ENCODE measurements at places on chromosomes 6 and 20. TPM values are rescaled to one million over a fixed set of nuclear protein-coding genes. Genes with fewer than 3 reads are reported as not detected.

Gene LHFPL5
- total RNA-seq, result not detected

Gene RBPJL
- total RNA-seq, result not detected

Gene IYD
- not detected for total RNA-seq

Gene SESN1
- 26.5 TPM for total RNA-seq

Gene DYNLT1
- total RNA-seq, result 97.7 TPM

Gene TRERF1
- 2.8 TPM for total RNA-seq

Gene BPIFB1
- not detected for total RNA-seq

Gene FAM184A
- 2.3 TPM for total RNA-seq

Gene XKR7
- not detected for total RNA-seq

Gene TRIM31
- not detected for total RNA-seq

Gene BPIFB4
- 0.62 TPM for total RNA-seq

Gene OPRL1
- 0.91 TPM for total RNA-seq

Gene POU3F2
- not detected for total RNA-seq

Gene KCNQ2
- not detected for total RNA-seq

Gene LPA
- total RNA-seq, result not detected

Gene TUBB2B
- total RNA-seq, result 1.4 TPM

Gene FAM83B
- 6.7 TPM for total RNA-seq

Gene DNAH8
- not detected for total RNA-seq

Gene GPSM3
- total RNA-seq, result 9.5 TPM

Gene RHAG
- total RNA-seq, result 1.7 TPM
